ENCODE measurements at places on chromosomes 13 and 19.

- DNase-seq = no peak
Observed at GRCh38 chr19:9054765-9055164, 32.1 kb upstream of the OR1M1 start.

DNA sequence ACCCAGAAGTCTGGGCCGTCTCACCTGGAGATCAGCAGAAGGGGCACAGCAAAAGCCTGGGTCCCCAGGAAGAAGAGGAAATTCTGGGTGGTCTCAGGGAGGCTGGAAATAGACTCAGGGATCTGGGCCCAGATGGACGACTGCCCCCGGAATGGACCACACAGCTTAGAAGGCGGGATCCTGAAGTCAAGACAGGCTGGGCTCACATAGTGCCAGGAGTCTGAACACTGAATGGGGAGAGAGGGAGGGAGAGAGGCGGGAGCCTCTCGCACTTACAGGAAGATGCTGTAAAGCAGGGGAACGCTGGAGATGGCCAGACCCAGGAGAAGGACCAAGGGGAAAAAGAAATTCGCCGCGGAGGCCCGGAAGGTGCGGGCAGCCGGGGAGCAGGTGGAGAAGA lies 1.3 kb upstream of the LENG1 start:
- DNase-seq = no peak

GRCh38 chr13:104008541-104009435 lies 942.6 kb upstream of the SLC10A2 start:
- DNase-seq = no peak

- no peak for DNase-seq
Observed at GRCh38 chr19:31256593-31256960, 92.7 kb downstream of the TSHZ3 start.

GRCh38 chr19:55341171-55341588 lies 1.5 kb downstream of the KMT5C start:
- peak; percentile 59 for DNase-seq

DNA sequence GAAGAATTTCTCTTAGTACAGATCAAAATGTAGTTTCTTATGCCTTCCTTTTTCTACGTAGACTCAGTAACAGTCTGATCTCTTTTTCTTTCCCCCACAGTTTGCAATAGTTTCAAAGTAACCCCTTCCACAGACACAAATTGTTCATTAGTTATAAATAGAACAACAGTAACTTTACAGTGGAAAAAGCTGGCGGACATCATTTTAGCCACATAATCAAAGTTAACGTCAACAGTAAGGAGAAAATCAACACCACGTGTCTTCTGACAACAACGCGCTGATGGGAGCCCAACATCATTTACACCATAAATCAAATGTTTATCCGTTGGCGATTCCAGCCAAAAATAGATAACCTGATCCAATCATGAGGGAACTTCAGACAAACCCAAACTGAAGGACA lies 76.8 kb downstream of the ANKRD10 start:
- no peak for DNase-seq

DNA sequence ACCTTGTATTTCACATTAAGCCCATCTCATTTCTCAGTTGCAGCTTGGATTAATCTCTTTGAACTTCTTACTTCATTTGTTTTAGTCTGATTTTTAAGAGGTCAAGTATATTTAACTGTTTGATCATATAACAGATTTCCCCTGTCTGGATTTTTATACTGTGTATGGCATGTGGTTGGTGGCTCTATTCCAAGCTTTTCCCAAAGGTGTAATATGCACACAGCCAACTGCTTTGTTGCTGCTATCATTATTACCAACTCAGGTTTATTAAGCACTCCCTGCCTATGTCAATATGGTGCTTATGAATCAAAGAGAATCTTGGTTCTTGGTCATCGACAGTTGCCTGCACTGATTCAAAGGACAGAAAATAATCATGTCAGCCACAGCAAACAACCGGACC lies 92.6 kb downstream of the RAP2A start:
- no peak for DNase-seq

GRCh38 chr13:66673401-66673800 lies 556.7 kb downstream of the PCDH9 start:
- DNase-seq = no peak

- no peak for DNase-seq
Observed at GRCh38 chr13:79462895-79463294, 18.1 kb upstream of the NDFIP2 start.

GRCh38 chr13:40662866-40663265 lies 3.6 kb downstream of the FOXO1 start:
- no peak for DNase-seq

DNA sequence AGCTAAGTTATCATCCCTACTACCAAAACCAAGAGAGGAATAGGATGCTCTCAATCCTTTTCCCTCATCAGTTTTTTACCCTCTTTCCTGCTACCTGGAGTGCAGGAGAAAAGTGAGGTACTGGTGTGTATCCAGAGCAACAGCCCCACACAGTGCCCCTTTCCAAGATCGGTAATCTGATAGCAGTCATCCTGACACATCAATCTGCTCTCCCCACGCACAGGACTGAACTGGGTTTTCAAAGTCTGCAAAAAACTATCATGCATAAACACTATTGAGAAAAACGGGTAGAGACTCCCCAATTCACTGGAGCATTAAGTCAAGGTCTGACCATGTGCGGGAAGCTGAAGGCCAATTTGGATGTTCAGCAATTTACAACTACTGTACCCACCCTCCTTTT lies 284.8 kb downstream of the RBM26 start:
- DNase-seq = no peak

GRCh38 chr13:64718116-64718515 lies 2512.0 kb downstream of the PCDH9 start:
- DNase-seq = no peak

GRCh38 chr13:48093588-48093987 lies 1.3 kb downstream of the MED4 start:
- DNase-seq = no peak

- DNase-seq = no peak
Observed at GRCh38 chr13:30061217-30061616, 210.8 kb upstream of the UBL3 start.

- no peak for DNase-seq
Observed at GRCh38 chr13:49466292-49466838, 22.3 kb downstream of the SETDB2 start.

- DNase-seq = peak; percentile 36
Observed at GRCh38 chr13:110138010-110138699, 168.8 kb downstream of the COL4A1 start.

GRCh38 chr19:5333581-5334365 lies 6.8 kb downstream of the PTPRS start:
- no peak for DNase-seq

DNA sequence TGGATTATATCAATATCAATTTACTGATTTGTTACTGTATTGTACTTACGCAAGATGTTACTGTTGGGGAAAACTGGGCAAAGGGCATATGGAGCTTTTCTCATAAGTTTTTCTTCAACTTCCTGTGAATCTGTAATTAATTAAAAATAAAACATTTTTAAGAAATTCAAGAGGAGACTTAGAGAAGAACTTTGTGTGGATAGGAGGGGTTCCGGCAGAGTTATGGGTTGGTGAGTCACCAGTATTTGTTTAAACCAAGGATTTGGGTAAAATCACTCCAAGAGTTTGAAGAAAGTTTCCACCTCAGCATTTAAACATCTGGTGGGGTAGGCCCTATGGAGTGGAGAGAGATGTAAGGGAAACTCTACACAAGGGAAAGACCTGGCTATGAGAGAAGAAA lies 379.6 kb downstream of the TSHZ3 start:
- DNase-seq = no peak

- DNase-seq = no peak
Observed at GRCh38 chr19:47539747-47540311, 25.0 kb upstream of the NAPA start.

DNA sequence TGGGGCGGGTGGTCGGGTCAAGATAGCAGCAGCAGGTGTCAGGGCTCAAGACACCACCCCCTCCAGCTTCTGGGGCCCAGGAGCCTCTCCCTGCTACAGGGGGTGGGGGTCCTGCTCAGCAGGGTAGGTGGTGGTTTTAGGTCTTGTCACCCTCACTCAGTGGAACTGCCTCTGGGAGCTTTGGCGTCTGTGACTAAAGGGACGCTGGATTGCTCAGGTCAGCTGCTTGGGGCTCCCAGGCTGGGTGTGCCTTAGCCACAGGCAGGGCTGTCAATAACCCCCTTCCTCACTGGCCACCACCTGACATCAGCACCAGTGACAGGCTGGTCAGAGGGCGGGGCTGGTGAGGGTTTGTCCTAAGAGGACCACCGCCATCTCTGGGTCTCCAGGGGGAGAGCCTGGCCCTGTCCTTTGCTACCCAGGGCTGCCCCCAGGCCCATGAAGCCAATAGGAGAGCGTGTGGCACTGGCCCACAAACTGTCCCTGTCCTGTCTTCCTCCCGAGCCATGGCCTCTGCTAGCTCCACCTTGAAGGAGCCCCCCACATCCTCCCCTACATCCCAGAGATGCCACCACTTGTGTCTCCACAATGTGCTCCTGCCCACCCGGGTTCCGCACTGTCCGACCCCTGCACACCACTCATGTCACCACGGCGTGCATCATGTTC lies 36.4 kb downstream of the MAU2 start:
- no peak for DNase-seq

DNA sequence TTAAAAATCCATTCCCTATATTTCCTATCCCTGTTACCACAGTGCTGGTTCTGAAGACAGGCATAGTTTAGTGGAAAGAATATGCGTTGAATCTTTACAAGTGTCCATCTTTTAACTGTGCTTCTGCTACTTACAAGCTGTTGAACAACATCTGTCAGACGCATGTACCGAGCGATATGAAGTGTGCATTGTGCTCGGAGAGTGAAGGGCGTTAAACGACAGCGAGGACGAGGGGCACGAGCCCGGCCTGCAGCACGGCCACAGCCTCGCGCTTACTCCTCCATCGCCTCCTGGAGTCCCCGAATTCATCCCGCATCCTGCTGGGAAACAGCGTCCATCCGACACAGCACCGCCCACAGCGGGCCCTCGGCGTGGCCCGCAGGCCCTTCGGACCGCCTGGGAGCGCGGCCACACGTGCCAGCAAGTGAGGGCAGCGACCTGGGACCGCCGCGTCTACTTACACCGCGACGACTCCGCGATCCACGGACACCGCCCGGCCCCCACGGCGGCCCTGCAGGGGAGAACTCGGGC lies 514 bp downstream of the PCID2 start:
- DNase-seq = peak; percentile 63

GRCh38 chr19:52453324-52454094 lies at the start of gene ZNF578:
Gene ZNF578, plus strand, starts transcription at chr19:52453553. Its CDS starts 48,293 bp downstream, at chr19:52501846.
- no peak for DNase-seq

GRCh38 chr13:106594980-106595379 lies 27.0 kb upstream of the ARGLU1 start:
- DNase-seq = no peak

DNA sequence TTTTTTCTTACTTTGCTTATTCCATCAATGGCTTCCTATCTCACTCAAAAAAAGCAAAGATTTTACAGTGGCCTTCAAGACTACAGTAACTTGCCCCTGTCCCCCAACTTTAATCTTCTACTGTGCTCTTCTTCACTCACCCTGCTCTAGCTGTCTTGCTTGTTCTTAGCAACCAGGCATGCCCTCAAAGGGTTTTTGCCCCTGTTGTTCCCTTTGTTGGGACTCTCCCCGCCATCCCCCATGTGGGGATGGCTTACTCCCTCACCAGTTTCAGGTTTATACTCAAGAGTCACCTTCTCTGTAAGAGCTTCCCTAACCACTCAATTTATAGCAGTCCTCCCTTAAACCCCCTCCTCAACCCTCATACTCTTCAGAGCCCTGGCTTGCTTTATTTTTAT lies 5.4 kb downstream of the MTMR6 start:
- no peak for DNase-seq

GRCh38 chr13:79194272-79194671 lies 211.8 kb downstream of the RBM26 start:
- no peak for DNase-seq

- no peak for DNase-seq
Observed at GRCh38 chr19:20912973-20913372, 10.1 kb upstream of the ZNF85 start.

Data from endothelial cell (in vitro differentiated cells).